Stimulated activated CD4-positive, alpha-beta T cell treated with anti-CD3 and anti-CD28 coated beads, Interleukin-2, amount 100 ng/mL, for 24 hours (primary cell): ENCODE measurements at places on chromosomes 6 and 20.
A peak's percentile ranks its signal among the peaks of the same experiment; 100 is the strongest.

GRCh38 chr6:43846556-43846955, 76.5 kb downstream of the VEGFA start:
- no peak for DNase-seq

DNA sequence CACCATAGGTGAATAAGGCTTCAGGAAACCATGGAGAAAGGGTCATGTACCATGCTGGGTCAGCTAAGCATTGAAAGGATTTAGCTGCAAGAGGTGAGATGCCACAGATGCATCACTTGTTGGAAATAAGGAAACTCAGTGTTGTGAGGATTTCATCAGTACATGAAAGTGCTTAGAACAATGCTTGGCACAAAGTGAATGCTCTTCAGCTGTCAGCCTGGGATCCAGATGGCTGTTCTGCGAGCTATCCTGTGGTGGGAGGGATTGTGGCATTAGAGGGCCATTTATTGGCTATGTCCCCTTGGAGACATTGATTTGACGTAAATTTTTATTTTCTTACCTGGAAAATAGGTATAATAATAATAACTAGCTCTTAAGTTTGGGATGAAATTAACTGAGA, 53.0 kb downstream of the ELOVL2 start:
- DNase-seq, result no peak

DNA sequence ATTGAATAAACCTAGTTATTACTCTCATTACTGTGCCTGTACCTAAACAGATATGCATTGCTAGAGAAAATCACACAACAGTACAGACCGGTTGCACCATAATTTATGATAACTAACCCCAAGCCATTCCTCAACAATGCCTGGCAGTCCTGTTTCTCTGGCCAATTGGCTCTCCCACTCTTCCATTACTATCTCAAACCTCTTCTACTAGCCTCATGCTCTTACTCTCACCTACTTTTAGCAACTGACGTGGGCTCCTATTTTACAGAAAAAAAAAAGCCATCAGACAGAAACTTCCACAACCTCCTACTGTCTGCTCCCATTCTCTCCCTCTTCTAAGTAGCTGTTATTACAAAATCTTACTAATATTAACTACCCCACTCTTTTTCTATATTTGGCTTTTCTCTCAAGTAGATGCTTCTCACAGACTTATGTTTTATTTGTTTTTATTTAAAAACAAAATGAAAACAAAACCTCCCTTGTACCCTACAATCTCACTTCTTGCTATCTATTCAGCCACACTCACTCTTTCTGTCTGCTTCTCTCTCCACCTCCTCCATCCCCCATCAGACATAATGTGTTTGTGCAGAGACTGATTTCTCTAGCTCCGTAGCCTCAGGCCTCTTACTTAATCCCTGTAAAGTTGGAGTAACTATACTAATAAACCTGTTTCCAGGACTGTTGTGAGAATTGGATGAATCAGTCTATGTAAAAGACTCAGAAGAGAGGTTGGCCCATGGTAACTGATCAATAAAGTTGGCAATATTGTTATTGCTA, 9.1 kb downstream of the GOPC start:
- DNase-seq, result no peak

- DNase-seq, result no peak
Observed at GRCh38 chr6:47247227-47247797, 62.4 kb downstream of the TNFRSF21 start.

- no peak for DNase-seq
Observed at GRCh38 chr20:49925901-49926454, 10.2 kb upstream of the RNF114 start.

GRCh38 chr6:141326426-141326825, 806.3 kb upstream of the GJE1 start:
- DNase-seq, result peak; percentile 64

DNA sequence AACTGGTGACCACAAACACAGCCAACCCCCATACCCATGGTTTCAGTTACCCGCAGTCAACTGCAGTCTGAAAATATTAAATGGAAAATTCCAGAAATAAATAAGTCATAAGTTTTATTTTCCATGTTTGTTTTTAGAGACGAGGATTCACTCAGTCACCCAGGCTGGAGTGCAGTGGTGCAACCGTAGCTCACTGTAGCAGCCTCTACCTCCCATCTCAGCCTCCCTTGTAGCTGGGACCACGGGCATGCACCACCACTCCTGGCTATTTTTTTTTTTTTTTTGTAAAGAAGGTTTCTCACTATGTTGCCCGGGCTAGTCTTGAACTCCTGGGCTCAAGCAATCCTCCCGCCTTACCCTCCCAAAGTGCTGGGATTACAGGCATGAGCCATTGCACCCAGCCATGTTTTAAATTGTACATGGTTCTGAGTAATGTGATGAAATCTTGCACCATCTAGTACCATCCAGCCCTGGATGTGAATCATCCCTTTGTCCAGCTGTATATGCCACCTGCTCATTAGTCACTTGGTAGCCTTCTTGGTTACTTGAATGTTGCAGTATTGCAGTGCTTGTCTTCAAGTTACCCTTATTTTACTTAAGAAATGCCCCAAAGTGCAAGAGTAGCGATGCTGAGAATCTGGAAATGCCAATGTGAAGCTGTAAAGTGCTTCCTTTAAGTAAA, 14.5 kb downstream of the CSNK2A1 start:
- DNase-seq, result no peak

- peak; percentile 87 for DNase-seq
Observed at GRCh38 chr6:157221049-157221816, 102.1 kb downstream of the TMEM242 start.

- no peak for DNase-seq
Observed at GRCh38 chr20:62994869-62995281, 11.9 kb downstream of the BHLHE23 start.

- DNase-seq, result no peak
Observed at GRCh38 chr6:86192123-86192522, 549.4 kb upstream of the SYNCRIP start.

DNA sequence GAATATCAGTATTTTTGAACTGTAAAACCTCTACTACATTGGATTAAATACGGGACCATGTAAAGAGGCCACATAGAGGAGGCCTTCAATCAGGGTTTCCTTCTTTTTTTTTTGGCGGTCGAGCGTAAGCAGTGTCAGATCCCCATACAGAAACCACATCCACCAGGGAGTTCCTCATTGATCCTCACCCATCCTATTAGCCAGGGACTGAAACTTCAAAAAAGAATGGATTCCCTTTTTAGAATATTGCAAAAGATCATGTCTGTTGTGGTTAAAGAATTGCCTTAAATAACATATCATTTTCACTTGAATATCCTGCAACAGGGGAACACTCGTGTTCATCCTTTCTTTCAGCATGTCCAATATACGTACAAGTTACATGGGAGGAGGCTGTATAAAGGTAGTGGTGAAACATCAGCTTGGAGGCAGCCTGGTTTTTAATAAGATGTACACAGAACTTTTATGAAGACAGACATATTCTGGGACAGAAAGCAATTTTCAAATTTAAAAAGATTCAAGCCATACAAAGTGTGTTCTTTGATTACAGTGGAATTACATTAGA, 96.1 kb downstream of the PPP1R14C start:
- no peak for DNase-seq

- no peak for DNase-seq
Observed at GRCh38 chr20:32201296-32201976, 6.1 kb downstream of the PLAGL2 start.

DNA sequence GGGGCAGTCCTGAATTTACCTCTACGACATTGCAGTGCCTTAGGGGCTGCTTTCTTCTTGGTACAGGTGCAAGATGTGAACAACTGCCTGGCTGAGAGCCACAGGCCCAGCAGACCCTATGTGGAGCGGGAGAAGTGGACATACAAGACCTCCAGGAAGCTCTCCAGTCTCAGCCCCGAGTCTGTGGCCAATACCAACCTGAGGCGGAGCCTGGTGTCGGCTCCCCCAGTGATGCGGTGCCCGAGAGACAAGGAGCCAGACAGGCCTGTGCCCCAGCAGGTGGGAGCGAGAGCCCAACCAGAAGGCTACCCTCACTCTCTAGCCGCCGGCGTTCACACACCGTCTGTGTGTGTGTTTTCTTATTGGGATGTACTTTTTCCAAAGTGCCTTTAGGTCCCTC, 59.6 kb downstream of the EFCAB8 start:
- no peak for DNase-seq

GRCh38 chr20:4167261-4168021, 152.1 kb upstream of the RNF24 start:
- no peak for DNase-seq

DNA sequence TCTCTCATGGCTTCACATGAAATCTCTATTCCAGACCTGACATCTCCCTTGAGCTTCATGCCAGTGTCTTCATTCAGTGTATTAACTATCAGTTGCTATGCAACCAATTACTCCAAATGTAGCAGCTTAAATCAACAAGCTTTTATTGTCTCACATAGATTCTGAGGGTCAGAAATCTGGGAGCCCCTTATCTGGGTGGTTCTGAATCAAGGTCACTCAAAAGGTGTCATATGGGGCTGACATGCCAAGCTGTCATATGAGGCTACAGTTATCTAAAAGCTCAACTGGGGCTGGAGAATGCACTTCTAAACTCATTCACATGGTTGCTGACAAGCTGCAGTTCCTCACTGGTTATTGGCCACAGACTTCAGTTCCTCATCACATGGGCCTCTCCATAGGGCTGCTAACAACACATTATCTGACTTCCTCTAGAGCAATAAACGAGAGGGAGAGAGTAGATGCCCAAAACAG, 7.3 kb upstream of the CGA start:
- no peak for DNase-seq

- DNase-seq, result no peak
Observed at GRCh38 chr20:23257106-23257761, 93.4 kb upstream of the NXT1 start.

- no peak for DNase-seq
Observed at GRCh38 chr6:156718647-156719394, 58.4 kb upstream of the ARID1B start.

- no peak for DNase-seq
Observed at GRCh38 chr20:35020108-35020928, 64.7 kb downstream of the MYH7B start.

- no peak for DNase-seq
Observed at GRCh38 chr20:18624948-18625347, 37.1 kb downstream of the DTD1 start.

DNA sequence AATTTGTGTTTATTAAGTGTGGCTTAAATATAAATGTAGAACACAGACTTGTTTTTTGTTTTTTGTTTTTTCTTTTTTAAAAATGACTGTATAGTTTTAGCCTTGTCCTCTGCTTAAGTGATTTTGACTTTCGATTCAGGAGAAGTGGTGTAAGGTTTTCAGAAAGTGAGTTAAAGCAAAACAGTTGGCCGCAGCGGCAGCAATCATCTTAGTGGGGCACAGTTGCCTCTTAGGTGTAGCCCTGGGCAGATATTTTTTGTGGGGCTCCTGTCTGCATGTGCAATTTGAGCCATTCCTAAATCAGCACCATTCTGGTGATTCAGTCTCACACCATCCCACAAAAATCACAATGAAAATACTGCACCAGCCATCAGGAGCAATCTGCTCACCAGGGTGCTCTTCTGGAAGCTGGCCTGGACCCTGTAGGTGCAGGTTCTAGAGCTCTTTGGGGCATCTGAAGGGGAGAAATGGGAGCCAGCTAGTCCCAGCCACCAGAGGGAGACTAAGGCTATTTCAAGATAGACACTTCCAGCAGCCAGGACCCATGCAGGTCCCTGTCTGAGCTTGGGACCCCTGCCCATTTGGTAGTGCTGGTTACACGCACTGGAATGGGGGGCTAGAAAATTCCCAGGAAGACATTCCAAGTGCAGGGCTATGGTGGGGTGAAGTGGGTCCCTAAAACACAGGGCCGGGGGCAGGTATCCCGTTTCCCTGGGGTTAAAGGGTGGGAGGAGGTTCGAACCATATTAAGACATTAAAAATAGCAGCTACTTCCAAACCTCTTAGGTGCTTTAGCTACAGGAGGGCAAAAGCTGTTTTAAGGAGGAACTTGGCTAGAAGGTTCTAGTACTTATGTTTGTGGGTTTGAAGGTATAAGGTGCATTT, 156.6 kb downstream of the NFATC2 start:
- DNase-seq, result peak; percentile 18

DNA sequence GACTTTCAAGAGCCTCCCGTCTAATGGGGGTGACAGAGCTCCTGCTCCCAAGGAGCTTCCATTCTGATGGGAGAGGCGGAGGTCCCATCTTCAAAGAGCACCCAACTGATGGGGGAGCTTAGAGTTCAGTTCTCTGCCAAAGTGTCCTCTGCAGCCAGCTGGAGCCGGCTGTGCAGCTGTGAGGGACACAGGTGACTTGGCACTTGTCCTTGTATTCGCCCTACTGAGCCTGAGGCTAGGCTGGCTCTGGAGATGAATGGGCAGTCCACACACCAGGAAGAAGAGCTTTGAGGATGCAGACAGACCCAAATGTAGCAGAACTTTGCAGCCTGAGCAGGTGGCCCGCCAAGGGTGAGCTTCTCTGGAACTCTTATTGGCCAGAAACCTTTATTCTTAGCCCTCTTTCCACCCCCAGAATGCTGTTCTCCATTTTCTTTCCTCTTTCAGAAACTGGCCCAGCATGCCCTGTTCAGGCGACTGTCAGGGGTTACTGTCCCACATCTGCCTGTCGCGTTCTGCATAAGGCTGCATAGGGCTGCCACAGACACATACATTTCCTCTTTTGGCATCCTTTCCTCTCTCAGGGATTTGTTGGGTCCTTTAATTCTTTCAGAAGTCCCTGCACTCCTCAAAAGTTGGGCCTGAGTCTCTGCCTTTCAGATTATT, 108.7 kb upstream of the LRFN2 start:
- DNase-seq, result no peak

- DNase-seq, result no peak
Observed at GRCh38 chr6:155303361-155303870, 10.9 kb downstream of the TFB1M start.

GRCh38 chr20:32969356-32970114, 34.7 kb downstream of the SUN5 start:
- DNase-seq, result peak; percentile 18

GRCh38 chr6:41049955-41050354, 3.0 kb upstream of the APOBEC2 start:
- no peak for DNase-seq

GRCh38 chr6:114272582-114272981, 70.2 kb downstream of the HS3ST5 start:
- DNase-seq, result no peak

GRCh38 chr6:152378169-152378568, 259.0 kb downstream of the SYNE1 start:
- no peak for DNase-seq

GRCh38 chr6:36688063-36688738, 9.4 kb upstream of the RAB44 start:
- no peak for DNase-seq

DNA sequence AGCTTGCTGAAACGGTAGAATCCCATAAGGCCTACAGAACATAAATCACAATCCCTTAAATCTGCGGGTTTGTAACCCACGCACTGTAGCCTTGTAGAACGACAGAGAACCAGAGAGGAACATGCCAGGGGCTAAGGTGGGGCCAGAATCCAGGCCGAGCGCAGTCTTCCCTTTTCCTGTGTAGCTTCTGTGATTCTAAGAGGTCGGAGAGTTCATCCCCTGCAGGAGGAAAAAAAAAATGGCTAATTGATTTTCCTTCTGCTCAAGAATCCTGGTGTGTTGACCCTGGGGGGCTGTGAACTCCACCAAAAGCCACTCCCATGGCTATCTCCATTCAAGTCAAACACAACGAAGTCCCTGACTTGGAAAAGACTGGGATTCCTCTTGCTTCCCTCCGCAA, 96.3 kb downstream of the SPTLC3 start:
- no peak for DNase-seq
